ENCODE measurements at places on chromosomes 5 and 9. TPM values are rescaled to one million over a fixed set of nuclear protein-coding genes. Genes with fewer than 3 reads are reported as not detected.
A peak's percentile ranks its signal among the peaks of the same experiment; 100 is the strongest.

DNA sequence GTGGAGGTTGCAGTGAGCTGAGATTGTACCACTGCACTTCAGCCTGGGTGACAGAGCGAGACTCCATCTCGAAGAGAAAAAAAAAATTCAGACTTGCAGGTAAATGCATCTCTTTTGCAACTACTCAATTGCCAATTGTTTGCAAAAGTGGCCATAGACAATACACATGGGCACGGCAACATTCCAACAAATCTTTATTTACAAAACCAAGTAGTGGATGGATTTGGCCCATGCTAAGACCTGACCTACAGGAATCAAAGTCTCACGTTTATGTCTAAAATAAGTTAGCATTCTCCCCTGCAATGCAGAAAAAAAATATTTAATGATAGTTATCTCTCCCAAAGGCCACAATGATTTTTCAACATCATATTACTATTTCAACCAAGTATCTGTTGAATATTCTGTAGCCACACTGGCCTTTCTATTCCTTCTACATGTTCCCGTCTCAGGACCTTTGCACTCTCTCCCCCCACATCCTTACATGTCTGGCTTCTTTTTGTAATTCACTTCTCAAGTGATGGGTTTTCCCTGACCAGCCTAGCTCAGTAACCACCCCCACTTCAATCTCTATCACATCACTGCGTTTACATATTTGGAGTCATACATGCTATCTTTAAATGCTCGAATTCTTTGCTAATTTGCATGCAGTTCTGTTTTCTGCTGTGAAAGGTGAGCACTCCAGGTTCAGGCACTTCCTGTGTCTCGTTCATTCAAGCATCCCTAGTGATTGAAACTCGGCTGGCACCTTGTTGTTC lies 54.2 kb downstream of the FNBP1 start:
- peaks cover 8% of the 10 kb centered on the region for H3K4me1 ChIP-seq
- no peaks in the 10 kb centered on the region for H3K27me3 ChIP-seq
- no peaks in the 10 kb centered on the region for H3K36me3 ChIP-seq
- no peak overlapping the region for H3K27ac ChIP-seq
- DNase-seq = no peak

Gene STRBP
- total RNA-seq = 24.7 TPM

- H3K4me3 ChIP-seq = no peak overlapping the region
- no peaks in the 10 kb centered on the region for H3K4me1 ChIP-seq
- H3K36me3 ChIP-seq = no peaks in the 10 kb centered on the region
- H3K27me3 ChIP-seq = peaks cover 36% of the 10 kb centered on the region
- no peak overlapping the region for H3K27ac ChIP-seq
Observed at GRCh38 chr9:136157477-136158265, 39.0 kb upstream of the TMEM250 start.

DNA sequence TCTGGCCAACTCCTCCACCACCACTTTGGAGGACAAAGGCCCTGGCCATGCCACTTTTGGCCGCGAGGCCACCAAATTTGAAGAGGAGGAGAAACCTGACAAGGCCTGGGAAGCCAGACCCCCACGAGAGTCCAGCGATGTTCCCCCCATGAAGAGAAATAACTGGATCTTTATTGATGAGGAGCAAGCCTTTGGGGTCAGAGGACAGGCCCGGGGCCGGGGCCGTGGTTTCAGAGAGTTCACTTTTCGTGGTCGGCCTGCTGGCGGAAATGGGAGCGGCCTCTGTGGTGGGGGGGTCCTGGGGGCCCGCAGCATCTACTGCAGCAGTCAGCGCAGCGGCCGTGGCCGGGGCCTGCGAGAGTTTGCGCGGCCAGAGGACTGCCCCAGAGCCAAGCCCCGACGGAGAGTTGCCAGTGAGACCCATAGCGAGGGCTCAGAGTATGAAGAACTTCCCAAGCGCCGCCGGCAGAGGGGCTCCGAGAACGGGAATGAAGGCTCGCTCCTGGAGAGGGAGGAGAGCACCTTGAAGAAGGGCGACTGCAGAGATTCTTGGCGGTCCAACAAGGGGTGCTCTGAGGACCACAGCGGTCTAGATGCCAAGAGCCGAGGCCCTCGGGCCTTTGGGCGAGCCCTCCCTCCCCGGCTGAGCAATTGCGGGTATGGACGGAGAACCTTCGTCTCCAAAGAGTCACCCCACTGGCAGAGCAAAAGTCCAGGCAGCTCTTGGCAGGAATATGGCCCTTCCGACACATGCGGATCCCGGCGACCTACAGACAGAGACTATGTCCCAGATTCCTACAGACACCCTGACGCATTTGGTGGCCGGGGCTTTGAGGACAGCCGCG lies 27.4 kb upstream of the POMT1 start:
- peak; percentile 57 for DNase-seq
- no peak overlapping the region for H3K4me3 ChIP-seq
- no peak overlapping the region for H3K27ac ChIP-seq
- H3K36me3 ChIP-seq = peaks cover 100% of the 10 kb centered on the region
- no peaks in the 10 kb centered on the region for H3K4me1 ChIP-seq

Gene CA9
- 0.55 TPM for total RNA-seq

GRCh38 chr9:122835313-122835731 lies 6.9 kb upstream of the PDCL start:
- H3K27ac ChIP-seq = no peak overlapping the region
- H3K27me3 ChIP-seq = no peaks in the 10 kb centered on the region

DNA sequence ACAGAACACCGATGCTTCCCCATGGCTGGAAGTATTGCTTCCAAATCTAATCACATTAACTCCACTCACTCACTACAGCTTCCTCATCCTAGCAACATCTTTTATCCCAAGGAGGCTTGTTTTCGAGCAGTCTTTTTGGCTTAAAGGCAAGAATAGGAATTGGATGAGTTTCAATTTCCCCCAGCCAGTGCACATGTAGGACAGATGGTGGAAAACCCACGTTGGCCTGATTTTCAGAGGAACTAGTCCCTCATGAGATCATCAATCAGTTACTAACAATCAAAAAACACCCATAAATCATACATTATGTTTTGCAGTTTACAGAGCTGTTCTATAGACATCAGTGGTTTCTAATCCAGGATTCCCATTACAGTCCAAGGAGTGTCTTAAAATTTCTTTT lies 48.5 kb upstream of the AGXT2 start:
- no peaks in the 10 kb centered on the region for H3K4me1 ChIP-seq
- no peaks in the 10 kb centered on the region for H3K36me3 ChIP-seq
- no peak for DNase-seq
- no peaks in the 10 kb centered on the region for H3K27me3 ChIP-seq

DNA sequence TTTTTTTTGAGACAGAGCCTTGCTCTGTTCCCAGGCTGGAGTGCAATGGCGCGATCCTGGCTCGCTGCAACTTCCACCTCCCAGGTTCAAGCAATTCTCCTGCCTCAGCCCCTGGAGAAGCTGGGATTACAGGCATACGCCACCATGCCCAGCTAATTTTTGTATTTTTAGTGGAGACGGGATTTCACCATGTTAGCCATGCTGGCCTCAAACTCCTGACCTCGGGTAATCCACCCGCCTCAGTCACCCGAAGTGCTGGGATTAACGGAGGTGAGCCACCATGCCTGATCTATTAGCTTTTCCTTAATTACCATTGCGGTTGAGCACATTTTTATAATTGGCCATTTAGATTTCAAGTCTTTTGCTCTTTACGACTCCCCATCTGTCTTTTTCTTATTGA lies 2.9 kb upstream of the FLT4 start:
- peaks cover 41% of the 10 kb centered on the region for H3K27me3 ChIP-seq
- H3K4me3 ChIP-seq = no peak overlapping the region

DNA sequence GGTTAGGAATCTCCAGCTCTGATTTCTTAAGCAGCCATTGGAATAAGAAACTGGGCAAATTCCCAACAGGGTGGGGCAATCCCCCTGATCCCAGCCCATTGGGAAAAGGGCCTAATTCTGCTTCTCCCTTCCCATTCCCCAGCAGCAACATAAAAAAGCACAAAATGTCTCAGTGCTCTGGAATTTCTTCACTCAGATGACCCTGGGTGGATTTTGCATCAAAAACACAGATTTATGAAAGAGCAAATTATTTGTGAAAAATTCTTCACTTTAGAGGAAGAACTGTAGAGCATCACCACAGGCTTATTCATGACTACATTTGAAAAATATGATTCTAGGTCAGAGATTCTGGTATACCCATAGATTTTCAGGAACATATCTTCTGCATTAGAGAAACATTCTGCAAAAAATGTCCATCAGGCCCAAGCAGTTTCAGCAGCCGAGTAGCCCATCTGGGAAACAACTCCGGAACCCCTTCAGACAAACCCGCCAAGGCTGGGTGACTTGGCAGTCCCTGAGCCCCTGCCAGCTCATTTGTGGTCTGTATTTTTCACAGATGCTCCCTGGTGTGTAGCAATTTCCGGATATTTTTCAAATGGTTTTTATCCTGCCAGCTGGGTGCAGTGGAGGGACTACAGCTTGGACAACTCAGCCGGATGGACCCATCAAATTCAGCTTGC lies 102.1 kb upstream of the RANBP3L start:
- H3K4me1 ChIP-seq = peaks cover 4% of the 10 kb centered on the region
- H3K27ac ChIP-seq = peak overlapping the region; percentile 28
- H3K36me3 ChIP-seq = no peaks in the 10 kb centered on the region
- no peak overlapping the region for H3K4me3 ChIP-seq
- H3K27me3 ChIP-seq = no peaks in the 10 kb centered on the region
- DNase-seq = no peak

Gene IL17B
- total RNA-seq = not detected

DNA sequence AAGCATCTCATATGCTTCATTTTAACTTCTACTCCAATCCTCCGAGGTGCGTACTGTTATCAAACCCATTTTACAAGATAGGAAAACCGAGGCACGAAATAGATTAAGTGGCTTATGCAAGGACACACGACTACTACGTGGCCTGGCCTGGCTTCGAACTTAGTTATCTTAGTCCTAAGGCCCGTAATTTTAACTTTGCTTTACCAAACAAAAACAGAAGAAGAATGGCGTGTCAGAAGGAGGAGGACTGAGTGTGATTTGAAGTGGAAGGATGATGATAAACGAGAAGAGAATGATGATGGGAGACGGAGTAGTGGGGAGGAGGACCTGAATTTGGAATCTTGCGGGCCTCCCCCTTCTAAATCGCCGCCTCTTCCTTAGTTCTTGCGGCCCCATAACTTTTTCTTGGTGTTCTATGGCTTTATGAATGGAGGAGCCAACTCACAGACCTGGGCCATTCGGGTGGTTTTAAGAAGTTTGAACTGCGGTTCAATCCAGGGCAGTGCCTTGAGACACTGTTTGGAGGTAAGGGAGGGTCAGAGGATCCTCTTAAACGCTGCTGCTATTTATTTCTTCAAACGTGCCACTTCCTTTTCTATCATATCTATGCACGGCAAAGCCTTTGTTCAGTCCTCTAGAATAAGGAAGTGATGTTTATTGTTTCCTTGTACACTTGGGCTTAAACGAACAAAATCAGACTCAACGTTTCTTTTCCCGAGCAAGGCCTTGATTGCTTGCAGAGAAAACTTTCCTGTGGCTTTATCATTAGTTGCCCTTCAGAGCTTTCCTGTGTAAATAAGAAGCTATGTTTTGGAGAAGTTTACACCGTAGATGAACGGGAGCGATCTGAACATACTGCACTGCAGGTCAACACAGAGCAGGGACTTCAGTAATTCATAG lies 795 bp downstream of the CNOT8 start:
- no peaks in the 10 kb centered on the region for H3K27me3 ChIP-seq
- peaks cover 16% of the 10 kb centered on the region for H3K36me3 ChIP-seq
- H3K4me3 ChIP-seq = peak overlapping the region; percentile 63
- no peak for DNase-seq
- H3K27ac ChIP-seq = peak overlapping the region; percentile 98

DNA sequence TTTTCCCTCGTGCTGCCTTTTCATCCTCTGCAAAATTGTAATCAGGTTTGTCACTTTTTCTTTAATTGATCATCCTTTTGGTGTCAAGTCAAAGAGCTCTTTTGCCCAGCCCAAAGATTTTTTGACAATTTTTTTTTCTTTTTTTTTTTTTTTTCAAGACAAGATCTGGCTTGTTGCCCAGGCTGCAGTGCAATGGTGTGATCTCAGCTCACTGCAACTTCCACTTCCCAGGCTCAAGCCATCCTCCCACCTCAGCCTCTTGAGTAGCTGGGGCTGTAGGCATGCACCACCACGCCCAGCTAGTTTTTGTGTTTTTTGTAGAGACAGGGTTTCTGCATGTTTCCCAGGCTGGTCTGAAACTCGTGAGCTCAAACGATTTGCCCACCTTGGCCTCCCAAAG lies 36.7 kb downstream of the CDK7 start:
- H3K27me3 ChIP-seq = no peaks in the 10 kb centered on the region
- H3K4me1 ChIP-seq = no peaks in the 10 kb centered on the region
- no peak for DNase-seq
- no peak overlapping the region for H3K4me3 ChIP-seq
- peaks cover 51% of the 10 kb centered on the region for H3K36me3 ChIP-seq
- no peak overlapping the region for H3K27ac ChIP-seq

DNA sequence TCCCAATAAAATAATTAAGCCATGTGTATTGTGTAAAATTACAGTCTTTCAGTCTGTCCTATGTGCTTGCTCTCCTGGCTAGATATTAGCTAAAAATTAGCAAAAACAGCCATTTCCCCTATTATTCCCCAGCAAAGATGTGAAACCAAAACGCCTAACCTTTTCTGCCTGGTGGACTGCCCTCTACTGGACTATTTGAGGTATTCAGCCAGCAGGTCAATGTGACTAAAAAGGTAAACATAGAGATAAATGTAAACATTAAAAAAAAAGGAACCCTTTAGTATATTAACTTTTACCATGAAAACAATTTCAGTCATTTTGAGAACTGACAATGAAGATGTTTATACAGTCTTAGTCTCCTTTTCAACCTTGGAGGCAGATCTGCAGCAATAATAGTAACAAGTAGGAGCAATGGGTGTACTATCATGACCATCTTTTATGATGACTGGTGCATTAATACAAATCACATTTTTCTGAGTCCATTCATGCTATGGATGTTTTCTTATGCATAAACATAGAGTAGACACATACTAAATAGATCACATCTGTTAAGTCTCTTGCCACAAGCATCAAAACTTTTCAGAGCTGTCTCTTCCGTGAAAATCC lies 10.1 kb downstream of the ATG12 start:
- no peak overlapping the region for H3K4me3 ChIP-seq
- H3K27ac ChIP-seq = no peak overlapping the region
- no peaks in the 10 kb centered on the region for H3K4me1 ChIP-seq
- DNase-seq = no peak
- H3K27me3 ChIP-seq = no peaks in the 10 kb centered on the region
